ENCODE measurements at places on chromosomes 2 and 18.

GRCh38 chr18:11511434-11512095 is 97.8 kb upstream of the SLC35G4 start:
- no peak for DNase-seq

- DNase-seq = no peak
Observed at GRCh38 chr2:80141007-80141726, 163.4 kb downstream of the LRRTM1 start.

GRCh38 chr18:41923446-41923845 is 31.6 kb upstream of the PIK3C3 start:
- no peak for DNase-seq

- DNase-seq = no peak
Observed at GRCh38 chr2:187302586-187302985, 145.5 kb downstream of the CALCRL start.

- peak; percentile 24 for DNase-seq
Observed at GRCh38 chr2:37982147-37982582, 57.1 kb downstream of the RMDN2 start.

DNA sequence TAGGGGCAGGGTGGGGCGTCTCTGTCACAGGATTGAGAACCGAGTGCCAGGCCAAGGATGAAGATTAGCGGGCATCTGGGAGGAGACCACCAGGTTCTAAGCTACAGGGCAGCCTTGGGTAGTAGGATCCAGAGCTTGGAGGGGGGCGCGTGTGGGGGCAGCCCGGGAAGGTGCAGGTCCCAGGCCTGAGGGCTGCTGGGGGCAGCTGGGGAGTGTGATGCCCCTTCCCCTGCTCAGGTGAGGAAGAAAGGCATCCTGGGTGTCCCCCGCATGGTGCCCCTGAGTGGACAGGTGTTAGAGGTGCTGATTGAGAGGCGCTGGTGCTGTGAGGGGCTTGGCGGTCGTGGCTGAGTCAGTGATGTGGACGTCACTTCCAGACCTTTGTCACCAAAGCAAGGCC is 33.9 kb upstream of the MBP start:
- DNase-seq = no peak

- no peak for DNase-seq
Observed at GRCh38 chr2:69720404-69720803, 21.5 kb upstream of the ANXA4 start.

All from activated T-helper 1 cell treated with anti-CD3 and anti-CD28 coated beads, Interleukin-2, amount 50 U/mL, for 16 hours (primary cell).